ENCODE measurements at places on chromosomes 12 and 14. TPM values are rescaled to one million over a fixed set of nuclear protein-coding genes. Genes with fewer than 3 reads are reported as not detected.

DNA sequence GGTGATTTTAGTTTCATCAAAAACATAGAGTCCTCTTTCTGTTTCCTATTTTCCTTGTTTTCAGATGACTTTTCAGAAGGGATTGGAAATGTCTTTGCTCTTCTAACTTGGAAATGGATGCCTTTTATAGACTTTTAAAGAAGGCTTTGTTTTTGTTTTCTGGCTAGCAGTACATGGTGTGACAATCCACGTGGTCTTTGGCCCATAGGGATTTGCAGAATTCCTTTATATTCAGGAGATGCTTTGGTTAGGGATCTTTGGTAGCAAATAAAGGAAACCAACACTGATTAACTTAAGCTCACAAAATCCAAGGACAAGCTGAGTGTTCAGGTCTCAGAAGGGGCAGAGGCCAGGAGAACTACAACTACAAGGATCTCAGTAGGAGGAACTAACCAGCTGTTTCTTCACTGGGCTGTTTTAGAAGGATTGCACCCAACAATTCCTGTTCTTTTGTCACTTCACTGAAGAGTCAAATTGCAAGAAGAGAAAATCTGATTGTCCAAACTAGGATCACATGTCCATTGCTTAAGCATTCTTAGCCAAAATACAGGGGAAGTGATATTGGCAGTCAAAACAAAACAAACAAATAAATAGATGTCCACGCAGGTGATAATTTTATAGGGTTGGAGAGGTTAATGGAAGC is 58.6 kb upstream of the MANSC4 start:
- no peak for DNase-seq

GRCh38 chr14:86141966-86142365 is 612.0 kb downstream of the FLRT2 start:
- no peak for DNase-seq

The ZFHX2 gene
- total RNA-seq = 0.90 TPM

The RDH11 gene
- total RNA-seq = 48.8 TPM

The DCD gene
- total RNA-seq = not detected

Measured in activated CD8-positive, alpha-beta T cell treated with anti-CD3 and anti-CD28 coated beads, Interleukin-2, amount 10 ng/mL, durations not matched to agents 7 days and 5 days (primary cell).